H7 (cell line): ENCODE measurements at places on chromosomes 1 and 21.

DNA sequence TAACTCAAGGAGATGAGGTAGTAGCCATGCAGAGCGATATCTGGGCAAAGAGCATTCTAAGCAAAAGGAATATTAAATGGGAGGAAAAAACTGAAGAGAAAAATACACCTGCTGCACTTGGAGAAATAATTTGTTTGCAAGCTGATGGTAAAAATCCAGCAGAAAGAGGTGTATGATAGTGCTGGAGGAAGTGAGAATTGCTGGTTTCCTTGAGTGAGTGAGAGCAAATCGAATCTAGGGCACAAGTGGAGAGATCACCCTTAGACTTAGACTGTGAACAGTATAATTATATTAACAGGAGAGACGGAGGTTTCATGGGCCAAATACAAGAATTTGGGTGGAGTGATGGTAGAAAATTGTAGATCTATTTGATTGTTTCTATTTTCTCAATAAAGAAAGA, 2.7 kb upstream of the CR1 start:
- no peak for DNase-seq

DNA sequence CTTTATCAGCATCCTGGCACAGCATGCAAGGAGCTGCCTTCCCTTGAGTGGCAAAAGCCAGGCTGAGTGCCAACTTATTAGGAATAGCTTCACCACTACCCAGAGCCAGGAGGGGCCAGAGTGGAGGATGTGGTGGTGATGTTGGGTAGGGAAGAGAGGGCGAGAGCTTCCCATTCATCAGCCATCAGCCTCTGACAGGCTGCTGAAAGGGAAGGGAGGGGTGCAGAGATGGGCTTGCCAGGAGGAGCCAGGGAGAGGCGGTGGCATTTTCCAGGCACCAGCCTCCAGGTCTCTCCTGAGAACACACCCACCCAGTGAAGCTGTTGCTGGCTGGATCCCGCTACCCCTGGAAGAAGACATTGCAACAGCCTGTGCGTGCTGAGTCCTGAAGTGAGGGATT, 168.5 kb downstream of the ACTL8 start:
- no peak for DNase-seq

DNA sequence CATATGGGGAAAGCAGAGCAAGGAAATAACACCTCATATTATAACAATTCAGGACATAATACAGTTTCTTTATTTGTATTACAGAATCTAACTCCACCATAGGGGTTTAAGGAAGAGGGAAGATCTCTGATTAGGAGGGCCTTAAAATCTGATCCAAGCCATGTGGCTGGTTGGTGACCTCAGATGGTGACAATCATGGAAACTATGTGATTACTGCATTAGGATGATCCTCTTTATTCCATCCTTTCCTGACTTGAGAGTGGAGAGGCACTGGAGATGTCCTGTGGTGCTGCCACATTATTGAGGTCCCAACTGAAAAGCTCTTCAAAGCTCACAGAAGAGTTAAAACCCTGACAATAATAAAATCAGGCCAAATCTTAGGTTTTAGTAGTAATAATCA, 168.1 kb upstream of the BEND5 start:
- no peak for DNase-seq

DNA sequence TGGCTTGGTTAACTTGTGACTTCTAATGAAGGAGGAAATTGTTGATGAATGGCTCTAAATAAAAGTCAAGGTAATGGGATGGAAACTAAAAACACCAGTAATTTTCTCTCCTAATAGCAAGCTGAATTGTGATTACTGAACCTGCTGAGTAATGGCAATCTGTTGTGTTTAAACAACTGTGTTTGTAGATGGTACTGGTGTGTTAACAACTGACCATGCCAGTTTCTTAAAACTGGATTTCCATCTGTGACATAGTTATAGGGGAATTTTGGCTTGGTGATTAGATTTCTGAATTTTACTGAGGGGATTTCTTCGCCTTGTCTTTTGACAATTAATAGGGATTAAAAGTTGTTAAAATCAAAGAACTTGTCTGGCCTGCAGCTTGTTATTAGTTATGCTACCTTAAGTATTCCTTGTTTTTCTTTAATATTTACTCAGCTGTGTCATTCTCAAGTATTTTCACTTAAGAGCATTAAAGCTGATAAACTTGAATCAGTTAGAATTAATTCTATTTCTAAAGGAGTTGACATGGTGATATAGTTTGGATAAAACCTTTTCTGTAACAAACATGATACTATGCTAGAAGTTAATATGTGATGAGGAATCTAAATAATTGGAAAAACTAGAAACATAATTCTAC, 7.9 kb upstream of the ERO1B start:
- no peak for DNase-seq

DNA sequence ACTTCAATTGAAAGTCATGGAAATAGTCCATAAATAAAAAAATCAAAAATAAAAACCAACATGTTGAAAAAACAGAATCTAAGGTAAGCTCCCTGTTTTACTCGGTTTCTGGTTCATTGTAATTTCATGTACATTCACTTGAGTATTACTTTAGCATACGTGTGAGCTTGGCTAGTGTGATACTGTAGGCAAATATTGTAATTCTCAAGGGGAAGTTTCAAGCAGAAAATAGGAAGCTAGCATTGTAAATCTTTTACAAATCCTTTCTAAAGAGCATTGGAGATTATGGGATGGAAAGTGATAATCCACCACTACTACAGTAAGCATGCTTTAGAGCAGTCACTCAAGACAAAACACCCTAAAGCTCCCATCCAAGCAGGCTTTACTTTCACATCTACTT, 3.3 kb upstream of the LPAR3 start:
- no peak for DNase-seq

DNA sequence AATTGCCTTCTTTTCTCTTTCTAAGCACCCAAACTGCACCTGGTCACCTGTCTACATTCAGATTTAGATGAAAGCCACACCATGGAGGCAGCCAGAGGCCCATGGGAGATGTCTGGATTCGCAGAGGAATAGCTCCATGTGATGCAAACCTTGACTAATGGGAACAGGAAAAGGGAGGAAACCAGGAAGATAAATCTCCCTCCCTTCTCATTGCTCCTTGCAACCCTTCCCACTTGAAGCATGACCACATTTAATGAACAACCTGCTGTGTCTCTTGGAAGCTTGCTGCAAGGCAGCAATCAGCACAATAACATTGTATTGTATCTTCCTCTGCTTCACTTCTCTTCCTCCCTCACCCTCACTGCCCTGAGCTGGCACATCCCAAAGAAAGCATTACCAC, 42.6 kb upstream of the KLF17 start:
- no peak for DNase-seq

DNA sequence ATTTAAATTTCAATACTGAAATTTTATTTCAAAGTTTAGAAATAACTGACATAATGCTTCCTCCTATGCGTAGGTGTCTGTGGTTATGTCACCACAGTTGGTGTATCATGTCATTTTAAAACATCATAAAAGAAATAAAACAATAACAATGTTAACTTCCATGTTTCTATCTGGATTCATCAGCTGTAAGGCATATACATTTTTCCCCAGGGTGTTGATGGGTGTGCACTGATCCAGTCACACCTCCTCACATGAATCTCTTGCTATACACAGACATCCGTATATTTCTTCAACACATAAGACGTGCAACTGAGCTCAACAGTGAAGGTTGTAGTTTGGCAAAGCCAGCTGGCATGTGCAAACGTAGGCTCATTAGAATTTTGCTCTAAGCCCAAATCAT, 6.2 kb downstream of the KCNA3 start:
- no peak for DNase-seq

- DNase-seq: no peak
Observed at GRCh38 chr1:9111957-9112356, 16.9 kb downstream of the GPR157 start.

GRCh38 chr1:72285074-72285425, 2.7 kb upstream of the NEGR1 start:
- DNase-seq: no peak

DNA sequence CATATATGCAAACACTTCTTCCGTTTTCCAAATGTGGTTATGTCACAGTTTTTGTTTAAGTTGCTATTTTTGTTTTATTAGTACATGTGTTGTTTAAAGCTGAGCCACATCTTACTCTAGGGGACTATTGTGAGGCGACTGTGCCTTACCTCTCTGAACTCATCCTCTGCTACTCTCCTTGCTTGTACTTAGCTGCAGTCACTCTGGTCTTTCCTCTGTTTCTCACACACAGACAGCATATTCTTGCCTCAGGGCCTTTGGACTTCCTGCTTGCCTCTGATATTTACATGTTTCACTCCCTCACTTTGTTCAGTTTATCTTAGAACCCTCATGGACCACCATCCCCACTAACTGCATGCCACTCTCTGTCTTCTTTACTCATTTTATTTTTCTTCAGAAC, 101.1 kb downstream of the MACF1 start:
- DNase-seq: no peak

GRCh38 chr1:153550827-153551500, 1.9 kb upstream of the S100A3 start:
- no peak for DNase-seq
